Epithelial cell of esophagus (primary cell): ENCODE measurements at places on chromosomes 5 and 9.

- no peak for DNase-seq
Observed at GRCh38 chr5:52998552-52999313, 9.6 kb downstream of the ITGA2 start.

- DNase-seq, result peak; percentile 61
Observed at GRCh38 chr9:94443032-94443722, 111.7 kb upstream of the PCAT7 start.

GRCh38 chr5:39143151-39143860 is 69.1 kb upstream of the RICTOR start:
- DNase-seq, result no peak

DNA sequence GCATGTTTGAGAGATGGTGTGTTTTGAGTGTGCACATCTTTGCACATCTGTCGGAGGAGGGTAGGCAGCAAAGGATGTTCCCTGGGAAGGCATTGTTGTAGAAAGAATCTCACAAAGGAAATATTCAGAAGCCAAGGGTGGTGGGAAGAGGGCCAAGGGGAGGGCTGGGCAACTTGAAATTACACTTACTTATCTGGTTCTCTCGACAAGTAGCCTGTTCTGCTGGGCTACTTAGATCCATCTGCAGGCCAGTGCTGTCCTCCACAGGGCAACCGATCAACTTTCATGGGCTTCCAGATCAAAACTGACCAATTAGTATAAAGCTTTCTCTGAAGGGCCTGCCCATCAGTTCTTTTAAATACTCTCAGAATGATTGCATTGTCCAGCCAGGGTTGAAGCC is 495.2 kb downstream of the GADD45G start:
- no peak for DNase-seq

DNA sequence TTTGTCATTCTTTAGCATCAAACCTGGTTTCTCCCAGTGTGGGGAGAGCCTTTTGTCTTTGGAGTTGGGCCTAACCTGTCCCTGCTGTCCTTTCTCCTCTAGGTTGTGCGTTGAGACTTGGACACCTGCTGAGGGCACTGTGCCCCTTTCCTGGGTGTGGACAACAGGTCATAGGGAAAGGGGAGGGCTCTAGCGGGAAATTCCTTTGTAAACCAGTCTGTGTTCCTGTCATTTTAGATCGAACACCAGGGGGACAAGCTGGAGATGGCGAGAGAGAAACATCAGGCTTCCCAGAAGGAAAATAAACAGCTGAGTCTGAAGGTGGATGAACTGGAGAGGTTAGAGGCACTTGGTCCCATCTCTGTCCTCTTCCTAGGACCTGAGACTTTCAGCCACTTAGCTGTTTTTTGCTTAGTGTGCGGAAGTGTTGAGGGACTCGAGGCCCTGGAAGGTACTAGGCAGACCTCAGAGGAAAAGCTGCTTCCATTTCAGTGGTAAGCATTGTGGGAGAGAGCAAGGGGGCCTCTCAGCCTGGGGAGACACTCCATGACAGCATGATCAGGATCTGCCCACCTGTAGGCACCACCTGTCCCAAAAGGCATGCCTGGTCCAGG is 8.6 kb upstream of the GLE1 start:
- peak; percentile 2 for DNase-seq

- DNase-seq, result no peak
Observed at GRCh38 chr9:133221177-133221809, 12.2 kb upstream of the OBP2B start.

DNA sequence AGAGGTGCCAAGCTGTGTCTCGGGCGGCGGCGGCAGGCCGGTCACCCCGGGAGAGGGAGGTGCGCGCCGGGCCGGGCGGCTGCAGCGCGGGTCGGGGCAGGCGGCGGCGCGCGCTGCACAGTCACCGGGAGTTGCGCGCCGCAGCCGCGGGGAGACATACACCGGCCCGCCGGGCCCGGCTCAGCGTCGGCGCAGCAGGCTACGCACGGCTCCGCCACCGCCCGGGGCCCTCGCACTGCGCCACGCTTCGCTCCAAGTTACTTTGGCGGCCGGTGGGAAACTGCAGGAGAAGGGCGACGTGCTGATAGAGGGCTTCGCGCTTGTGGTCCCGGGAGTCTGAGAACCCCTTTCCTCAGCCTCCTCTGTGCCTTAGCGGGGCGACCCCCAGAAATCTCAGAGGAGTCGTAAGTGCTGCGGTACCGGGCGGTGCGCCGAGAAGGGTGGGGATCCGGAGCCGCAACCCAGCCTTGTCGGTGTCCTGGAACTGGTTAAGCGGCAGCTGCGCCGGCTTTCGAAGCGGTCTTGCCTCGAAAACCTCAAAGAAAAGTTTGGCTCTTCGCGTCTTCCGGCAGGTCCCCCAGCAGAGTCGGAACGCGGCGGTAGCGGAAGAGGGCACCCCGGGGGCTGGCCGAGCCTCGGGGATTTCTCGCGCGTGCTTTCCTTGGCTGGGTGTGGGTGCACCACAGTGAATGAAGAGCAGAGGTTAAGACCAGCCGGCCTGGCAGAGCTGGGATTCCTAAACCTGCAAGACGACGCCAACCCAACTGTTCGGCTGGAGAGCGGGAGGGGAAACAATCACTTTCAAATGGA is at the start of gene EFNA5:
Gene EFNA5 (minus strand): TSS at position 6 of the 810 bp plus-strand sequence.
- DNase-seq, result peak; percentile 68

GRCh38 chr5:51033215-51033614 is 350.0 kb upstream of the ISL1 start:
- DNase-seq, result peak; percentile 12

DNA sequence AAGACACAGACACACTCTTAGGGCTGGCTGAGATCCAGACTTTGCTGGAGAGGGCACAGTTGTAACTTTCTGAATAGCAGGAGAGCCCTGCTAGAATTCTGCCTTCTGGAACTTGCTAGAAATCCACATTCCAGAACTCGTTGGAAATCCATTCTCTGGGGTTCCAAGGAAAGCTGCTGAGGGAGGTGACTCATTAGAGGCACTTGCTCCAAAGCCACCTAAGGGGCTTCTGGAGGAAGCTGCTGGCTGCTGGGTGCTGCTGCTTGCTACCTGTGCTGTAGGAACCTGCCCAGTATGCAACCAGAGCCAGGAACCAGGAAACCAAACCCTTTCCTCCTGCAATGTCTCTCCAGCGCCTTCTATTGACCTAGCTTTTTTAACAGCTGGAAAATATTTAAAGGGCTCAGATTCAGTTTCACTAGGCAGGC is 4.1 kb upstream of the TLE4 start:
- DNase-seq, result peak; percentile 57

DNA sequence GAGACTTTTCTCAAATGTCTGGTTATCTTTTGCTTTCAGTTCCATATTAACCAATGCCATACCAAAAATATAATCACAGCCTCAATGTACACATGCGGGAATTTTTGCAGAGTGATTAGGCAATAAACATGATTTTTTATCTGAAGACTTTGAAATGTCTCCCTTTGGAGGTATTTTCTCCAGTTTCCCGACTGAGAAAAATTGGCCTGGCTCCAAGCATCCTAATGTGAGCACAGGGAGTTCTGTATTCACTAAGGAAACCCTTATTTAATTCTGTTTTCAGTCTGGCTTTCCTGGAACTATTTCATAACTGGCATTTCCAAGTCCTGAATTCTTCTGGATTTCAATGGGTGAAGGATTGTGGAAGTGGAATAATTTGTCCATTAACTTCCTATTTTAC is 8.5 kb downstream of the HCN1 start:
- no peak for DNase-seq

DNA sequence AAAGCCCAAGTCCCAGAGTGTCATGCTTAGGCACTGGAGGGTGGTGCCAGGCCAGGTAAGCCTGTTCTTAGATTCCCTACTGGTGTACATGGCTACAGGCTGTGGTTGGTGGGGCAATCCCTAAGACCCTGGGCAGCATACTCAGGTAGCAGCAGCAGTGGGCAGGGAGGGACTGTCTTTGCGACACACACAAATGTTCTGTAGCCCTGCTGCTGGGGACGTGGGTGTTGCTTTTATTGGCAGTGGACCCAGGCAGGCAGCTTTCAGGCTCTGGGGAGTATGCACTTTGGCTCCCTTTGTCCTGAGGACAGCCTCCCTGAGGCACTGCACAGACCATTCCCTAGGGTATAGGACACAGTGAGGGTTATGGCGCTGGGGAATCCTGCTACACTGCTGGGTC is 137.1 kb upstream of the ADAMTS19 start:
- DNase-seq, result no peak

- no peak for DNase-seq
Observed at GRCh38 chr9:101307051-101307450, 77.8 kb downstream of the BAAT start.

DNA sequence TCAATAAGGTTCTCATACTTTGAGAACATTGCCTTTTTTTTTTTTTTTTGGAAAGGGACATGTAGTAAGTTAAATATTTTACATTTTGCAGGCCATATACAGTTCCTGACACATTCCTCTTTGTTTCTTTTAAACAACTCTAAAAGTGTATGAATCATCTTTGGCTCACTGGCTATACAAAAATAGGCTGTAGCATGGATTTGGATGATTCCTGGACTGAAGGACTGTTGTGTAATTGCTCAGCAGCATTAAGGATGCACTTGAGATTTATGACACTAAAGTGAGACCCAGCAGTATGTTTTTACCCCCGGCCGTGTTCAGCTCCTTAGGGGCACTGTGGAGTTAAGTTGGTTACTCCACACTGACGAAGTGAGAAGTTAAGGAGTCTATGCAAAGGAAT is 41.3 kb downstream of the VPS13A start:
- peak; percentile 65 for DNase-seq

- DNase-seq, result no peak
Observed at GRCh38 chr5:160497878-160498277, 76.2 kb downstream of the PTTG1 start.

DNA sequence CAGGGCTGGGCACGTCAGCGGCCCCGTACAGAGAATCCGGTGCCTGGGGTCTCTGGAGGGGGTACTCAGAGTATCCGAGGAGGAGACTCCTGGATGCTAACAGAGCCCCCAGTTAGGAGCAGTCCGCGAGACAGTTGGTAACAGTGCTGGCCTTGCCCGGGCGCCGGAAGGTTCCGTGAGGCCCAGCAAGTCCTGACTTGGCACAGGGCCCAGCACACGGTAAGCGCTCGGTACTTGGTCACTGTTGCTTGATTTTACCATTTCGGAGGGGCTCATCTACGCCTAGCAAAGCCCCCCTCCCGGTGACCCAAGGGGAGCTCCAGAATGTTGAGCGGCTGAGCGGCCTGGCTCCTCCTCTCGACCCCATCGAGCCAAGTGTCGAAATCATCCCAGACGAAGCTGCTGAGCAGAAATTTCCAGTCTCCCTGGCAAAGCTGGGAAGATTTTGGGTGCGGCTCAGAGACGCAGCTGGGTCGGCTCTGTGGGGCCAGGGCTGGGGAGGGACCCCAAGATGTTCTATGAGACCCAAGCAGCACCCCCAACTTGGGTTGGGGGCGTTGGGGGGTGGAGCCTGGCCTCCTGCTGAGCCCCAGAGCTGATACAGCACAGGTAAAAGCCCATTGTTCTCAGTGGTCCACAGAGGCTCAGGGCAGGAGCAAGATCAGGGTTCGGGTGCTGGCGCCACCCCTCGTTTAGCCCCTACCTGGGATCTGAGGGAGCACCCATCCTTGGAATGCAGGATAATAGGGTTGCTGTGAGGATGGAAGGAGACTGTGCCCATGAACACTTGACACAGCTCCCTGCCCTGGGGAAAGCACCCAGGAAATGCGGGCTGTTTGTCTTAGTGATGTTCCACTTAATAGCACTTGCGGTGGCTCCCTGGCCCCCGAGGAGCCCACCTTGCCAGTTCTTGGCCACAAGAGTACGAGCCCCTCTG is 137.2 kb downstream of the C9orf50 start:
- peak; percentile 91 for DNase-seq

DNA sequence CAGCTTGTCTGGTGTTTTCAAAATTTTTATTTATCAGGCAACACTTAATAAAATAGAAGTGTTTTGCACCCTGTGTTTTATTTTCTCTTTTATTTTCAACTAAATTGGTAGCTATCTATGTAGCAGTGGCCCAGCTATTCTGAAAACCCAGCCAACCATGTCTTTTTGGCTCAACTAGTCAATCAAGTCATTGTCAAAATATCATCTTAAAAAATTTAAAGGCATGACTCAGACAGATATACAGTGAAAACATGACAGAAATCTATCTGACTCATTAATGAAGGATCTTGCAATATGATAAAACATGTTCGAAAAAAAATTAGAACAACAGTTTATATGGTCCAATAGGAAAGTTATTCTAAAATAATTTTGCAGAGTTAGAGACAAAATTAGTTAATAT is 75.1 kb downstream of the HSD17B4 start:
- DNase-seq, result peak; percentile 65

- DNase-seq, result no peak
Observed at GRCh38 chr9:129987047-129987446, 55.9 kb downstream of the FNBP1 start.

- peak; percentile 73 for DNase-seq
Observed at GRCh38 chr9:28329323-28329722, 756.0 kb upstream of the C9orf72 start.

DNA sequence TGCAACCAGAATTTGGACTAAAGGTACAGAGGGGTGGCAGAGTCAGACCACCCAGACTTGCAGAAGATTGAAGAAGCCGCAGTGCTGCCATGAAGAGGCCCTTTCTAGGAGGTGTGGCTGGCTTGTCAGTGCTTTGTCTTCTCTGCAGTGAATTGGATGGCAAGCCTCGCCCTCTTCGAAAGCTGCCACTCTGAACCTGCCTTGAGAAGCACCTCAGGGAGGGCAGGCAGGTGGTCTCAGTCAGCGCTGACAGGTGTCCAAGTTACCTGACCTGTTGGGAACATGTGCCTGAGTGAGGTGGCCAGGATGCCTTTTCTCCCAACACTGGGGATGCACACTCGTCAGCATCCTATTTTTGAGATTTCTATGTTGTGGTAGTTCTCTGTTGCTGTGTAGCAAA is 6.2 kb downstream of the TENT4A start:
- DNase-seq, result no peak

GRCh38 chr5:127472700-127473099 is 44.7 kb upstream of the PRRC1 start:
- no peak for DNase-seq

GRCh38 chr5:43061352-43062075 is 21.4 kb upstream of the ANXA2R start:
- DNase-seq, result no peak

DNA sequence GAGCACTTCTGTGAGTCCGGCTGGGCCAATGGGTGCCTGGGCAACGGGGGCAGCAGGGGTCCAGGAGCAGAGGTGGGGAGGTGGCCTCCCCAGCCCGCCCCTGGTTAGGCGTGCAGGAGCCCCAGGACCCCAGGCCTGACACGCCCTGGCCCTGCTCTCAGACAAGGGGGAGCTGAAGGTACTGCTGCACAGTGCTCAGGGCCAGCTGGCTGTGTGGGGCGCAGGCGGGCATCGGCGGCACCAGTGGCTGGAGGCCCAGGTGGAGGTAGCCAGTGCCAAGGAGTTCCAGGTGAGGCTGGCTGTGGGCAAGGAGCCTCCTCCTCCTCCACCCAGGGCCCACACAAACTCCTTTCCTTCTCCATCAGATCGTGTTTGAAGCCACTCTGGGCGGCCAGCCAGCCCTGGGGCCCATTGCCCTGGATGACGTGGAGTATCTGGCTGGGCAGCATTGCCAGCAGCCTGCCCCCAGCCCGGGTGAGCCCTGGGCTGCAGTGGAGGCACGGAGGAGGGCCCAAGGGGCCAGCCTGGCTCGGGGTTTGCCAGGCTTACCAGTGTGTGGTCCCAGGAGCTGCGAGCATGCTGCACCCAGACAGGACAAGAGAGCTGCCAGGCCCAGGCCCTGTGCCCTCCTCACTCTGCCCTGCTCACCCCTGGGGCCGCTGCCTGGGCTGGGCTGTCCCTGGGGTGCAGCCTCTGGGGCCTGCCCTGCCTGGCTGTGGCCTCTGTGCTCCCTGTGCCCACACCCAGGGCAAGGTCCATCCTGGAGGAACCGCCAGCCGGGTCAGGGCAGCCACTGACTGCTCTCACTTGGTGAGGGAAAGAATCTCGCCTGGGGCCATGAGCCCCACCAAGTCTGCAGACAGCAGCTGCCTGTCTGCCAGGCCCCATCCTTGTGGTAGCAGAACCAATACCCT is 7.0 kb downstream of the MAMDC4 start:
- no peak for DNase-seq

- peak; percentile 48 for DNase-seq
Observed at GRCh38 chr5:36734422-36734821, 128.0 kb downstream of the SLC1A3 start.
